Activated T-helper 2 cell treated with anti-CD3 and anti-CD28 coated beads, Interferon-gamma antibody, Interleukin-2, Interleukin-4, amounts not matched to agents 10 μg/mL and 5 μg/mL and 100 μg/mL, durations not matched to agents 14 hours and 24 hours and 36 hours (primary cell): ENCODE measurements at places on chromosomes 3 and 15.

- DNase-seq = no peak
Observed at GRCh38 chr15:60115579-60116380, 111.7 kb downstream of the FOXB1 start.

DNA sequence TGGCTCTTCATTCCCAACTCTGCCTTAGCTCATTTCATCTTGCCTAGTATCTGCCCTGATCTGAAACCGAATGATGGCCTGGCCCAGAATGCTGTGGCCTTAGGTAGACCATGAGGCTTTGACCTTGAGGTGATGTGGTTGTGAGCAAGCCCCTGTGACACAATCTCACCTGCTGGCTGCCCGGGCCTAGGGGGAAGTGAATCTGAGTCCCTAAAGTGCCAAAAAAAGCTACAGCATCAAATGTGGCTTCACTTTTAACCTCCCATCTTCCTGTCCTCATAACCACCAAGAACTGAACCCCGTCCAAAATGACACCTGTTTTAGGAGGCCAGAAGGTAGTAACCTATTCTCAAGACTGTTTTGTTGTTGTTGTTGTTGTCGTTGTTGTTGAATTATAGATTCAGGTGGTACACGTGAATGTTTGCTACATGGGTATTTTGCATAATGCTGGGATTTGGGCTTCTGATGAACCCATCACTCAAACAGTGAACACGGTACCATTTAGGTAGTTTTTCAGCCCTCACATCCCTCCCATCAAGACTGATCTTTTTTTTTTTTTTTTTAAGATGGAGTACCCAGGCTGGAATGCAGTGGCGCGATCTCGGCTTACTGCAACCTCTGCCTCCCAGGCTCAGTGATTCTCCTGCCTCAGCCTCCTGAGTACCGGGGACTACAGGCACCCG, 54.6 kb downstream of the MCCC1 start:
- no peak for DNase-seq

GRCh38 chr15:73787621-73788020, 34.5 kb upstream of the INSYN1 start:
- DNase-seq = no peak

DNA sequence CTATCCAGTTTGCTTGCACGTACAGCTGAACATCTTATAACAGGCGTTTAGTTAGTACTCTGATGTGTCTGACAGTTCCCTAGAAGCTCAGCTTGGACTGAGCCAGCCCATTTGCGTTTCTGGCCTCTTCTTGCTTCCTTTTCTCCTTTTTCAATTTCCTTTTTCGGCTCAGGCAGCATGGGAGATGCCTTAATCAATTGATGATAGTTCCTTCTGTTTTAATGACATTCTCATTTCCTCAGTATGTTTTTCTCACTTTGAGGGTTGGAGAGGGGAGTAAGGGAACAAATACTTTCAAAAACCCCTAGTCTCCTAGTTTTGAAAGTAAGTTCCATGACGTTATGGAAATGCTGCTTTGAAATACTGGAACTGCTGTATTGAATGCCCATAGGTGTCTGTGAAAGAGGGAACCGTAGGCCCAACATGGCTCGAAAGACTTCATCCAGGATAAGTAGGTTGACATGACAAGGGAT, 18.9 kb downstream of the IL1RAP start:
- DNase-seq = no peak

DNA sequence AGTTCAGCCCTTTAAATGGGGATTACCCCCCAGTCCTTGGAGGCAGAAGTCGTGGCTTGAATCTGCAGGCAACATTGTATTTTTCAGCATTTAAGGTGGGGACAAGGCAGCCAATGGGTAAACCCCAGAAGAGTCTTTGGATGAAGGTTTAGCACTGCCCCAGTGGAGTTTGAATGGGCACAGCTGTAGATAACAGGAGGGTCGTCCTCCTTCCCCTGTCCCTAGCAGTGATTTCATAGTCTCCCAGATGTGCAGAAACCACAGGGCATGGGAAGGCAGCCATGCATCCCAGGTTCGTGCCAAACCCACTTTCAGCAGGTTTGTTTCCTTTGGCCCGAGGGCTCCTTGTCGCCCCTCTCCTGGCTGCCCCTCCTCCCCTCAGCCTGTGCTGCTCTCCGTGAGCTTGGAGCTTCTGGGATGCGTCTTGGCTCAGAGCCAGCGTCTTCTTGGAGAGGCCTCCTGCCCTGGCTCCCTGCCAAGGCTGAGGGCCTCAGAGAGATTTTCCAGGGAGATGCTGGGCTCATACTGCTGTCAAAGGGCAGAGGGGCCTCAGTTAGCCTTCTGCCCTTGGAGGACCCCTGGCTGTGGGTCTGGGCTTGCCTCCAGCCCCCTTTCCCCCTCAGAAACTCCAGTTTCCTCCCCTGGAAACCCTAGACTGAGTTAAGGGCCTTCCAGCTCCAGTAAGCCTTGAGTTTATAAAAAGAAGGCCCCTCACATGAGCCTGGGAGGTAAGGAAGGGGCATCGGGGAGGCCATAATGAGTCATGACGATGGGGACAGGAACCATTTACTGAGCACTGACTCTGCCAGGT, 48.9 kb upstream of the POLG start:
- DNase-seq = no peak

DNA sequence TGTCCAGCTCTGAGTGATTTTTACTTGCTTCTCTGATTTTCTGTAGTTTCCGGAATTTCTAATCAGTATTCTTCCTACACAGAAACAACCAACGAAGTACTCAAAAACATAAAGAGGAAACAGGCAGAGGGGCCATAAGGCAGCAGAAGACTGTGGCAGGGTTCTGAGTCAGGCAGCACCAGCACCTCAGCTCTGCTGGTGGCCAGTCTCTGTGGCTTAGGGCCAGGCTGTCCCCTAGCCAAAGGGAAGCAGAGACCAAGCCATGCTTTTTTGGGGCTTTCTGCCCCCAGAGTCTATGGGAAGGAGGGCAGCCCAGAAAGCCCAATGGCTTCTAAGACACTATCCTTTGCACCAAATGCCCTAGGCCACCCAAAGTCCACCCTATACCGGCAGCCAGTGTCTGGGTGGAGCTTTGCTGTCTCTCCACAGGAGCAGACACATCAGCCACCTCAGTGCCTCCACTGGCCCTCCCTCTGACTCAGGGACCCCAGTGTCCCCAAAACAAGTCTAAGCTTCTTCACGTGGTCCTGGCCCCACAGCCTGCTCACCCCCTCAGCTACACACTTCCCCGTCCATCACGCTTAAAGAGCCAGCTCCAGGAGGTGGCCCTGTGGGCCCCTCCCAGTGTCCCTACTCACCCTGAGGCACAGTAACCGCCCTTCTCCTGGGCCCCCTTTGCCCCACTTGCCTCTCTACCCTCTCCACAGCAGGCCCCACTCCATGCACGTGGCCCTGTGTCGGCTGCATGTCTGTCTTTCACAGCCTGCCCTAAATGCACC, 46.2 kb downstream of the CCDC12 start:
- no peak for DNase-seq

DNA sequence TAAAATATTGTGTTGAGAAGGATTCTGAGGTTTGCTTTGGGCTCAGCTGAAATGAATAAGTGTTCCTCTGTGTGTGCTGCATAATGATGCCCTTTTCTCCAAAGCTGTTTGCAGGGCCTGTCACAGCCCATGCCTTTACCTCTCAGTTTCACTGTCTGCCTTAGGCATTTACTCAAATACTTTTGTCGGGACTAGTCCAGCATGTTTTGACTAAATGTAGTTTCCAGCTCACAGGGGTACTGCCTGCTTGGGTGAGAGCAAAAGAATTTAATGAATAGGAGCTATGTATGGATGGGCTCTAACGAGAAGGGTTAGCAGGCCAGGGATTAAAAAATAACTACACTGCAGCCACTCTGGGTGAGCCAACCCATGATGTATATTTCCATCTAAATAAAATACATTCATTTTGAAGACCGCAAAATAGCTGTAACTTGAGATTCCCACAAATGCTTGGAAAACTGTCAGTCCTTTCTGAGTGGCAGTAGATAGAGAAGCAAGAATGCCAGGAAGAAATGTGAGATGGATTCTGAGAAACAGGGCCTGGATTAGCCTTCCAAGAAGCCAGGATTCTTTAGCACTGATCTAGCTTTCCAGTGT, 549.2 kb upstream of the TBL1XR1 start:
- no peak for DNase-seq

DNA sequence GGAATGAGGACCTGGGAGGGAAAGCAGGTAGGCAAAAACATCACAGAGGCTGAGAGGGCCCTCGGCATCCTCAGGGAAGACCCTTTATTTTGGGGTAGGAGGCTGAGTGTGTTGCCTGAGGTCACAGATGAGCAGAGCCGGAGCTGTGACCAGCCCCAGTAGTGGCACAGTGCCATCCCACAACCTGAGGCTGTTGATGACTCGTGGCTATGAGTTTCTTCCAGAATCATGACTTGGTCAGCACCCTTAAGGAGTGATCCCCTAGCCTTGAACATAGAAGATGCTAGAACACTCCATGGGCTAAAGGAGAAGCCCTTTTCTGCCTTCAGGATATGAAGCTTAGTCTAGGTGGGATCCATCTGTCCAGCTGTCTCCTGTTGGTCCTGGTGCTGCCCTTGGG, 19.5 kb upstream of the CXCR6 start:
- DNase-seq = no peak

GRCh38 chr3:127037971-127038446, 55.1 kb downstream of the PLXNA1 start:
- DNase-seq = no peak

GRCh38 chr3:186998937-186999368, 68.6 kb downstream of the ST6GAL1 start:
- no peak for DNase-seq

DNA sequence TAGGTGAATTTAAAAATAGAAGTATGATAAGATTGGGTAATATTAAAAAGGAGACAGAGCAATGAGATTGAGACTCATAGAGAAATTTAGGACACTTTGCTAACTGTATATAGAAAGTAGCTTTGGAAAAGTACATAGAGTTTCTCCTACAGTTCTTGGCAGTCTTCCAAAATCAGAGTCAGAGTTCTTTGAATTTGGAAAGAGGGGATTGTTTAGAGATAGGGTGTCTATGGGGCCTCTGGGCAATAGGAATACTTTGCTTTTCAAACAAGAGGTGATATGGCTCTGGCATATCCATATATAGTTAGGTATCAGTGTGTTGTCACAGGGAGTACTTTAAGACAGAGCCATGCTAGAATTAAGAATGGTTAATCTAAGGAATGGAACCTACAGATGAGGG, 477.1 kb upstream of the KCNMB2 start:
- DNase-seq = no peak

GRCh38 chr3:119294696-119295671, 801 bp downstream of the ARHGAP31 start:
- peak; percentile 20 for DNase-seq

DNA sequence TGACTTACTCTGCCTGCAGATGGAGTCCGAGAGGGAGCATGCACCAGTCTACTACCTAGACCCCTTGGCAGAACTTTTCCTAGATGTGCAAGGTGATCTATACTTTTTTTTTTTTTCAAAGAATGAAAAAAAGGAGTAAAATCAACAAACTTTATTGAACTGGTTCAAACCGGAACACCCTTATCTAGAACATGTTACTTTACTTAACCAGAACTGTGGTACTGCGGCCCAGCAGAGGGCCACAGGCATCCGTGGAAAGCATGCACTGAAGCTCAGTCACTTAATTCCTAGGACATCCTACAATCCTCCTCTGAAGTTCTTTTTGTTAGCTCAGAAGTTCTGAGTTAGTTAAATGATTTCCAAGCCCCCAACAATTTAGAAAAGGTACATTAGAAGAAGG, 21.6 kb downstream of the CHAC1 start:
- DNase-seq = no peak

DNA sequence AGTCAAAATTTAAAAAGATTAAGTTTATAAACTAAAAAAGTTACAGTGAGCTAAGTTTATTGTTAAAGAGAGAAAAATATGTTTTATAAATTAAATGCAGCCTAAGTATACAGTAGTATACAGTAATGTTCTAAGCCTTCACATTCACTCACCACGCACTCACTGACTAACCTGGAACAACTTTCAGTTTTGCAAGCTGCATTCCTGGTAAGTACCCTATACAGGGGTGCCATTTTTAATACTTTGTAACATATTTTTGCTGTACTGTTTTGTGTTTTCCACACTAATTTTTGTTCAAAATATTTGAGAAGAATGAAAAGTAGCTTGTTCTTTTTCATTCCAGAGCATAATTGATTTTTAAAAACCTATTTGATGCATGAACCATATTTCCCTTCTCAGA, 524.9 kb downstream of the RBMS3 start:
- DNase-seq = no peak

DNA sequence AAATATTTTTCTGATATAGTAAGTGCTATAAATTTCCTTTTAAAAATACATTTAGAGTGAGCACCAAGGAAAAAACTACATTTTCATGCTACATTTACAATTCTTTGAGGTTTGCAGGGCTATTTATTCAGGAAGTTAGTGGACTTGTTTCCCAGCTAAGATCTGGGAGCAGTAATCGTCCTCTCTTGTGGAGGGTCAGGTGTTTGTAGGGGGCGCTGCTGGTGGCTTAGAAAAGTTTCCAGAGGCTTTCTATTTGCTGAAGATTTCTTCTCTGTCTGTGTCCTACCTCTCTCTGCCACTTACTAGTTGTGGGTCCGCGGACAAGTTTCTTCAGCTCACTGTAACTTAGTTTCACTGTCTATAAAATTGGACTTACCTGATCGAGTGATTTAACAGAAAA, 163.9 kb downstream of the PEX5L start:
- no peak for DNase-seq

DNA sequence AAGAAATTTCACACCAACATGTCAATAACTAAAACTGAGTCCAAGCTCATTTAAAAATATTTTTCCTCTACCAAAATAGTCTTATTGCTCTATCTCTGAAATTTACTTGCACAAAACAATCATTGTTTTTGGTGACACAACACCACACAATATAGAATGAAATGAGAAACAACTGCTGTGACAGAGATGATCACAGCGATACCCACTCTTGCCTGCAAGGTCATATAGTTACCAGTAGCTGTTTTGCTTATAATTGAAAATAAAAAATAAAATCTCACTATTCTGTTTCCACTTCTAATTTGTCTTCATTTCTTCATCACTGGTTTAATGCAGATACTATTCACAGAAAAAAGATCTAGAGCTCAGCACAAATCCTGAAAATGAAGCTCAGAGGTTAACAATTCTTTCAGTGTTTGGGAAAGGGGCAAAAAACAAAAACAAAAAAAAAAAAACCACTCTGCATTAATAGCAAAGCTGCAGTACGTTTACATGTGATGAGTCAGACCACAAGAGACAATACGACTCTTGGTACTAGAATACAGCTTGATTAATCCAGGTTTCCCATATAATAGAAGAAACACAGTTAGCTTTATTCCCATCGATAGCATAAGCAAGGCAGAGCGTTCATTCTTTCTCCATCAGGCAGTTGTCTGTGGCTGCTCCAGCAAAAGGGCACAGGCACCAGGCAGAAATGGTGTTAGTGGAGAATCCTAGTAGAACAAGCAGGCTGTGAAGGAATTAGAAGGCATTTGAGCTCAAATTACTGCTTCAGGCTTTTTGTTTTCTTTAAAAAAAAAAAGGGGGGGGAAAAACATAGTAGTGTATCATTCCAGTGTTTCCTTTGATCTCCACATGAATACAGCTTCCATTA, 773 bp downstream of the ANKRD28 start:
- no peak for DNase-seq

DNA sequence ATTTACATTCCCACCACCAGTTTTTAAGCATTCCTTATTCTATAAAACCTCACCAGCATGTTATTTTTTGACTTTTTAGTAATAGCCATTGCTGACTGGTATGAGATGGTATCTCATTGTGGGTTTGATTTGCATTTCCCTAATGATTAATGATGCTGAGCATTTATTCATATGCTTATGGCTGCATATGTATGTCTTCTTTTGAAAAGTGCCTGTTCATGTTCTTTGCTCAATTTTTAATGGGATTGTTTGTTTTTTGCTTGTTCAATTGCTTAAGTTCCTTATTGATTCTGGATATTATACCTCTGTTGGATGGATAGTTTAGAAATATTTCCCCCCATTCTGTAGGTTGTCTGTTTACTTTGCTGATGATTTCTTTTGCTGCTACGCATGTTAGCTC, 16.1 kb downstream of the TBC1D5 start:
- DNase-seq = no peak
